ENCODE measurements at places on chromosomes 1 and 21.

DNA sequence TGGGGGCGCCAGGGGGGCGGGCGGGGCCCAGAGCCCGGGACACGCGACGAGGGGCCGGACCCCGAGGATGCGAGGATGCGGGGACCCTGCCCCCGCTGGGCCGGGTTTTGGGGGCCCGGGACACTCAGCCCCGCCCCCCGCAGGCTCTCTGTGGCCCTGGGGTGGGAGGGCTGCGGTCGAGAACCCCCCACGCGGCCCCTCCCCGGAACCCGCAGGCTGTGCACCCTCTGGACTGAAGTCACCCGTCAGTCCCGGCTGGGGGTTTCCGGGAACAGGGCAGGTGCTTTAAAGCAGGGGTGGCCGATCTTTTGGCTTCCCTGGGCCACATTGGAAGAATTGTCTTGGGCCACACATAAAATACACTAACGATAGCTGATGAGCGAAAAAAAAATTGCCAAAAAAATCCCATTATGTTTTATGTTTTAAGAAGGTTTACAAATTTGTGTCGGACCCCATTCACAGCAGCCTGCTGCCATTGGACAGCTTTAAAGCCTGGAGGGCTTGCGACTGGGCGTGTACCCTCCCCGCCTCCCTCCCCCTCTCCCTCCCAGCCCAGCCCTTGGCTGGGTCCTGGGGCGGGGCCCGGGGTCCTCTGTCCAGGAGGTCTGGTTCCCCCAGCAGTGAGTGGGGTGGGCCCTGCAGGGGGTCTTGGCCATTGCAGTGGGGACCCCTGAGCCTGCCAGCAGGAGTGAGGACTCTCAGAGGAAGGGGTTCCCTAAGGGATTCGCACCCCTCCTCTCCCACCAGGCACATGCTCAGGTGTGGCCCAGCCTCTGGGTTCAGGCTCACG lies 21.6 kb upstream of the C1orf159 start:
- DNase-seq = no peak

- DNase-seq = no peak
These were observed 5.0 kb upstream of the KCNJ9 start for GRCh38 chr1:160076295-160076694.

- peak; percentile 50 for DNase-seq
These were observed at the start of gene WNT2B for GRCh38 chr1:112508278-112509004. Gene WNT2B, plus strand, starts transcription at chr1:112508965. Its CDS starts 298 bp downstream, at chr1:112509263.

DNA sequence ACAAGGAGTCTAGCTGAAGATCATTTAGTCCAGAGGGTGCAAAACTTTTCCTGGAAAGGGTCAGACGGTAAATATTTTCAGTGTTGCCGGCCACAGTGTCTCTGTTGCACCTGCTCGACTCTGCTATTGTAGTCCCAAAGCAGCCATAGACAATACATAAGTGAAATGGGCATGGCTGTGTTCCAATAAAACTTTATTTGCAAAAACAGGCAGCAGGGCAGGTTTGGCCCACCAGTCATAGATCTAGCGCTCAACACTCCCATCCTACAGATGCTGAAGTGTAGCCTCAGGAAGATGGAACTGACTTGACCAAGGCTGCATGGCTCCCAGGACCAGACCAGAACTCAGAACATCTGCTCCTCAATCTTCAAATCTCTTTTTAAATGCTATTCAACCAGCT lies 46.2 kb upstream of the CLDN14 start:
- DNase-seq = no peak

DNA sequence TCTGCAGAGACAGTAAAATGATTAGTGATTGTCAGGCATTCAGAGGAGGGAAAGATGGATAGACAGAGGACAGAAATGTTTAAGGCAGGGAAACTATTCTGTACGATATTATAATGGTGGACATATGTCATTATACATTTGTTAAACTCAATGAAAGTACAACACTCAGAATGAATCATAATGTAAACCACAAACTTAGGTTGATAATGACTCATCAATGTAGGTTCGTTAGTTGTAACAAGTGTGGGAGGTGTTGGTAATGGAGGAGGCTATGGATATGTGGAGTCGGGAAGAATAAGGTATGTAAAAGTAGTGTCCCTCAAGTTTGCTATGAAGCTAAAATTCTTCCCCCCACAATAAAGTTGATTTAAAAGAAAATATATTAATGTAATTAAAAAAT lies 455.0 kb downstream of the BRINP3 start:
- no peak for DNase-seq

GRCh38 chr1:58765006-58765405 lies 18.8 kb downstream of the JUN start:
- no peak for DNase-seq

GRCh38 chr1:16151196-16151994 lies 4.5 kb downstream of the EPHA2 start:
- no peak for DNase-seq

- no peak for DNase-seq
These were observed 25.8 kb downstream of the KIAA0319L start for GRCh38 chr1:35531368-35531767.

DNA sequence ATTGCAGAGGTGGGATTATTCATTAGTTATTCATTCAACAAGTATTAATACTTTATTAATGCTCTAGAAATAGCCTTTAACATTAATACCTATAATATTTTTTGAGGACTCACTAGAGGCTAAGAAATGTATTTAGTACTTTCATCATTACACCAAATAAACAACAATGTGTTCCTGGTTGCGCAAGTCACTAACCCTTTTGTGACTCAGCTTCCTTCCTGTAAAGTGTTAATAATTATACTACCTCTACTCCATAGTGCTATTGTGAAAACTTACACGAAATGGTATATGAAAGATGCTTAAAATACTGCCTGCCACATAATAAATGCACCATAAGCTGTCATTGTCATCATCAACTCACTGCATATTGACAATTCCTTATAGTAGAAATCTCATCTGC lies 431.0 kb downstream of the DPYD start:
- DNase-seq = no peak

DNA sequence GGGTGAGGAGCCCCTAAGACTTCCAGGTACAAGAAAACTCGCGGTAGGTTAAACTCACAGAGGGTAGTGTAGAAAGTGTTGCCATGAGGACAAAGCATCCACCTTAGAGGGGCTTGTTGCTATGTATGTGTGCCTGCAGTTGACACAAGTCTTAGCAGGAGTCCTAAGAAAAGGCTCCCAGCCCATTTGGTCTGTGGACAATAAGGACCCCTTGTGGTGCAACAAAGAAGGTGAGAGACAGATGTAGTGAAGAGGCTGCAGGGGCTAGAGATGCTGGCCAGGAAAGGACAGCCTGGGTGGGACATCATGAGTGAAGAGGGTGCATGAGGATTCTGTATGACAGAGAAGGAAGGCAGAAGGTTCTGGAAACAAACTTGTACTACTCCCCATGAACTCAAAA lies 36.3 kb upstream of the IL10 start:
- no peak for DNase-seq

DNA sequence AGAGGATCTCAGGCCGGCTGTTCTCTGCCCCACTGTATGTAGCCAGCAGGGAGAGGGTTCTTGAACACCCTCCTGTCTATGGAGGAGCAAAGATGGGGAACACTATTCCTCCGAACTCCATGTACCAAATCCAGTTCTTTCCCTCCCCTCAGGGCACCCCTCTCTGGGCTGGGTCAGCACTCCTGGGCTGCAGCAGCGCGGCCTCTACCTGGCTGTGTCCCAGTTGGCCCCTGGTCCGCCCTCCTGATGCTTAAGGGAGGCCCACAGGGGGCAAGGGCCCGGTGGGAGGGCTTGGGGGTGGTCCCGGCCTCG lies 471 bp upstream of the ADPRS start:
- DNase-seq = no peak

- no peak for DNase-seq
These were observed 73.5 kb downstream of the CD46 start for GRCh38 chr1:207825409-207825695.

DNA sequence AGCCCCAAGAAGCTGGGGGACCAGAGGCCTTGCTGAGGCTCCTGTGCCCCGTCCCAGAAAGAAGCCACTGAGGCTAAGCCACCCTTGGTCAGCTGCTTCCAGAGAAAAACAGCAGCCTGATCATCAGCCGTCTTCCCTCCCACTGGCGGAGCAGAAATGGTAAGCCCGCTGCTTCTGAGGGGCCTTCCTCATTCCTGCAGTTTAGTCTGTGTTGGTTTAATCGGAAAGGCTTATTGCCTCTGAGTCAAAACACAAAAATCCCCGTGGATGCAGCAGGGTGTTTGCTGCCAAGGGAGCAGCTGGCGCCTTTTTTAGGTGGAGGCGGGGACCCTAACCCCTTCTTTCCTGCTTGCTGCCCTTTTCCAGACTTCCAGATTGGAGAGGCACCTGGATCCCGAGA lies 33.9 kb downstream of the SPSB1 start:
- DNase-seq = no peak

- no peak for DNase-seq
These were observed 2.4 kb downstream of the PAQR7 start for GRCh38 chr1:25873120-25873519.

GRCh38 chr1:173775578-173776226 lies 48.8 kb upstream of the DARS2 start:
- no peak for DNase-seq

DNA sequence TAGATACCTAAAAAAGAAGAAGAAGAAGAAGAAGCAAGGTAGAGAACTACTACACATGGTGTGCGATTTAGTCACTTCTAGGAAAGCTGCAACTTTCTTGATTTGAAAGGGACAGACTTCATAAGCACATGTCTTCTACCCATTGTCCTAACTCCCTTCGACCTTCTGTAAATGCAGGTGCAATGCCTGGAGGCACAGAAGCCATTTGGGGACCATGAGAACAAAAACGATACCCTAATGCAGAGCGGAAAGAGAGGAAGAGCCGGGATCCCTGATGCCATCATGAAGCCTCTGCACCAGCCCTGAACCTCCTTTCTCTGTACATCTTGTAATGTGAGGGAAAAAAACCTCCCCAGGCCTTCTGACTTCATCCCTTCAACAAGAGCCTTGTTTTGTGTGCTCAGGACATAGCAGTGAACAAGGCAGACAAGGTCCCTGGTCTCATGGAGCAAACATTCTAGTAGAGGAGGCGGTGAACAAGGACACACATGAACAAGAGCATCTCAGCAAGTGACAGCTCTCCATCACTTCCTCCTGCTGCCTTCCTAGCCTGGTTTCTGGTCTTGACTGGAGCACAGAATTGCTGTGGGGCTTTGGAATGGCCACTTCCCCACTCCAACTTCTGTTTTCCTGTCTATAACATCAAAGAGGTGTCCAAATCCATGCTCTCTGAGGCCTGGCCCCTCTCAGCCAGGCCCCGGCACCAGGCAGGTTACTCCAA lies 5.5 kb upstream of the LAPTM5 start:
- no peak for DNase-seq

DNA sequence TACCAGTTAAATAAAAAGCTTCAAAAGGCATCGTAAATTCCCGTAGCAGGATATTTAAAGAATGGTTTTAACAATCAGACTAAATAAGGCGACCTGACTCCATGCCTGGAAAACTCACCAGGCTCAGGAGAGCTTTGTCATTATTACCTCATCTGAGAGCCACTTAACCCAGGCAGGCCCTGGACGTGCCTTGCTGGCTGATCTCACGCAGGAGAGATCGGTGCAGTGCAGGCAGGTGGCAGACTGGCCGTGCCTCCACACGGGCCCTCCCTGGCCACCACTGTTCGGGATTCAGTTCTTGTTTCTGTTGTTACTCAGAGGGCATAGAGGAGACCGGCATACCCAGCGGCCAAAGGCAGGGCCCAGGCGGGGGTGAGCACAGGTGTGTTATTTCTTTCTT lies 6.4 kb downstream of the MT1HL1 start:
- DNase-seq = peak; percentile 77

All from Right ventricle myocardium superior (tissue), 1 donor.